ENCODE measurements at places on chromosomes 7 and 10. TPM values are rescaled to one million over a fixed set of nuclear protein-coding genes. Genes with fewer than 3 reads are reported as not detected.

The ACTR3C gene
- total RNA-seq, result 9.4 TPM

The ATP6V0A4 gene
- total RNA-seq, result not detected

The FAM180A gene
- 5.8 TPM for total RNA-seq

The CDC14C gene
- not detected for total RNA-seq

The ENTPD1 gene
- 4.5 TPM for total RNA-seq

The OPN1SW gene
- not detected for total RNA-seq

The IPMK gene
- total RNA-seq, result 4.1 TPM

The FXYD4 gene
- total RNA-seq, result not detected

The CHST3 gene
- total RNA-seq, result 26.8 TPM

The OPALIN gene
- not detected for total RNA-seq

The GNAT3 gene
- total RNA-seq, result not detected

GRCh38 chr10:98646998-98647917 is 200.5 kb upstream of the HPS1 start:
- DNase-seq, result no peak

GRCh38 chr7:3404501-3404900 is 103.4 kb downstream of the SDK1 start:
- no peak for DNase-seq

DNA sequence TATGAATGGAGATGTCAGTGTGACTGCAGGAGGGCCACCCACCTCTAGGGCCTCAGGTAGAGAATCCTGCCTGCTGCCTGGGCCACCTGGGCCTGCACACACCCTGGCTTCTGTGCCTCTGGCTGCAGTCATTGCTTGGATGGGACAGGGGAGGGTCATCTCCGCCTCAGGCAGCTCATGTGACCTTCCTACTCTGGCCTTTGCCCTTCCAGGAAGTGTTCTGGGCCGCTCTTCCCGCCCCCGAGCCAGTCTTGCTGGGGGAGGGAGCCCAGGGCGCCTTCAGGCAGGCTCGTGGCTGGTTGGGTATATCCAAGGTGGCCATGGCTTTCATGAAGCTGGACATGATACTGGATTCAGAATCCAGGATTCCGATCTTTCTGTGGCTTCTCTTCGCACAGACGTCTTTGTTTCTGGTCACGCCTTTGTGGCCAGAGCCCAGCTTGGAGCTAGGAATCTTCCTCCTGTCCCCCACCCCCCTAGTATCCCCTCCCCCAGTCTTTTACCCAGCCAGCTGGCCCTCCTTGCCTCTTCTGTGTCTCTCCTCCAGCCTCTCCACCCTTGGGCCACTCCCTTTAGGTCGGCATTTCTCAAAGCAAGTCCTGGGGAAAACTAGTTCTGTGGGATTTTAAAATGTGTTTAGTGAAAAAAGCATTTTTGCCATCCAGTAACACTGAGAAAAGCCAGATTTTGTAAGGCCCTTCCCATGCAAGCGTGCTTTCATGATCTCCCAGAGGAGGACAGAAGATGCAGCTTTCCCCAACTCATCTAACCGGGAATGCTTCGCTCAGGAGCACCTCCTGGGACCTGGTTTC is 119.6 kb downstream of the ZMIZ1 start:
- DNase-seq, result peak; percentile 65

- DNase-seq, result no peak
Measured at GRCh38 chr10:92091965-92092364, 168.4 kb downstream of the BTAF1 start.

- no peak for DNase-seq
Measured at GRCh38 chr7:150781103-150781502, 19.1 kb downstream of the TMEM176B start.

DNA sequence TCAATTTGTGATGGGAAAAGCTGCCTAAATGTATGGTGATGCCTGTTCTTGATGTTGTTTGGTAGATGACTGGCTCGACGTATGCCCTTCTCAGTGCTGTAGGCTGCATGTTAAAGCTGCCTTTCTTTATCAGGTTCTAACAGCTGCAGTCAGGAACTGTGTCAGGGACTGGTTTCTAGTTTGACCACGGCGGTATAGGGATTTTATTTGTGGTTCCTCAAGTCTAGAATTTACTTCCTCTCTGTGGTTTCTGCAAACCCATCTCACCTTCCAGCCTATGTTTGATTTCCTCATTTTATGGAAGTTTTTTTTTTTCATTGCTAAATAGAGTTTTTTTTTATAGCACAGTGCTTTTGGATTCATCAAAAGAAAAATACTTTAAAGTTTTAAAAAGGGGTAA is 26.5 kb downstream of the LMTK2 start:
- no peak for DNase-seq

- no peak for DNase-seq
Measured at GRCh38 chr10:86043236-86043635, 323.4 kb downstream of the GRID1 start.

DNA sequence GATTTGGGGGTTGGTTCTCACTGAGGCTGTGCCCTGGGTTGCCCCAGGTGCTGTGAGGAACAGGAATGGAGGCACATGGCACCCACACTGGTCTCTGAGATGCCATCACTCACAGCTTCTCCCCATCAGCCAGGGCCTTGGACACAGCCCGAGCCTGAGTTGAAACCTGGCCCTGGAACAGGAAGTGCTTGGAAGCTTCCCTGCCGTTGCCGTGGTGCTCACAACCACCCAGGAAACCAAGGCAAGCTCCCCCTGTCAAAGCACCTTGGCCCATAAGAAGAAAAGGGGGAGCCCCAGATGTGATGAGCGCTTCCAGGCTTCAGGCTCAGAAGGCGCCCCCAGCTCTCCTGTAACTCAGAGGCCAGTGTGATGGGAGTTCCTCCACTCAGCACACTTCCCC is at the start of gene BTBD16:
TSS of gene BTBD16 (plus strand) at position 221 of the 400 bp plus-strand sequence. CDS start 3,786 bp downstream, outside the sequence.
- no peak for DNase-seq

GRCh38 chr10:6019010-6019782 is 41.9 kb upstream of the IL15RA start:
- no peak for DNase-seq

GRCh38 chr7:122619664-122620063 is 79.3 kb downstream of the RNF133 start:
- no peak for DNase-seq

GRCh38 chr10:67819768-67820204 is 18.2 kb downstream of the DNAJC12 start:
- no peak for DNase-seq

- DNase-seq, result no peak
Measured at GRCh38 chr10:126640401-126640800, 30.1 kb downstream of the C10orf90 start.

DNA sequence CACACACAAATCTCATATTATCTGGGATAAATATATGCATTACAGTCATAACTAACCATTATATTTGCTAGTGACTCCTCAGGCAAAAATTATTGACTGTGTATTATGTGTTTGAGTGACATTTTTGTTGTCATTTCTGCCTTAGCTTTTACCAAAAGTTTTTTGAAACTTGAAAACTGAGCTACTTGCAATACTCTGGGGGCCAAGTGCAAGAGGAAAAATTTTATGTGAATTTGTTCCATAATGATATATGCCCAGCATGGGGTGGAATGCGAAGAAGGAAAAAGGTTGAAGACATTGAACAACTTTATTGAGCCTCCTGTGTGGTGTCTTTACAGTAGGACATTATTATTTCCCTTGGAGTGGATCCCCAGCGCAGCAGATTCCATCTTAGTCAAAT is 176.8 kb upstream of the FERD3L start:
- no peak for DNase-seq

DNA sequence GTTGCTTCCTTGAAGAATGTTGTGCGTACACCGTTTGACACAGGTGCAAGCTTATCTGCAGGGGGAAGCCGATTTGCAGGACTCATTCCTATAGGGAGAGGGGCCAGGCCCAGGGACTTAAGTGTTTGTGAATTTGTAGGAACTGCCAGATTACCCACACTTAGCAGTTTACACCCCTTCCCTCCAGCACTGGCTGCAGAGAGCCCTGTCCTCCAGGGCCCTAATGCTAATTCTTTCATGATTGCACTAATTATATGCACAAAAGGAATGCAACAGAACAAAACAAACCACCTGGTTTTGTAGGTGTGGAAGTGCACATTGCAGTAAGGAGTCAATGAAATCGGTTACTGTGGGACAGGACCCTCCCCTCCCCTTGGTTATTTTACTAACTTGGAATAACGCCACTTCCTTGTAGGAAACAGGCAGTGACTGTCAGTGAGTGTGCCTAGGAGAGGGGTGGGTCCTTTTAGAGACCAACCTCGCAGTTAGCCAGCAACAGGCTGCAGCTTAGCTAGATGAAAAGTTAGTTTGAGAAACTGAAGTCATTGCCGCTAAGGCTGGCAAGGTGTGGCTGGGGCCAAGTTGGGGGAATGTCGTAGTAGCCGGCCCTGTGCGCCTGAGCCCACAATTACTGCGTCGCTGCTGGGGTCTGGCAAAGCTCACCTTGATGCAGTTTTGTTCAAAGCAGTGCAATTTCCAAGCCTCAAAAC is 60.6 kb downstream of the CUX1 start:
- DNase-seq, result peak; percentile 59

- DNase-seq, result no peak
Measured at GRCh38 chr7:69445541-69445940, 152.7 kb upstream of the AUTS2 start.

DNA sequence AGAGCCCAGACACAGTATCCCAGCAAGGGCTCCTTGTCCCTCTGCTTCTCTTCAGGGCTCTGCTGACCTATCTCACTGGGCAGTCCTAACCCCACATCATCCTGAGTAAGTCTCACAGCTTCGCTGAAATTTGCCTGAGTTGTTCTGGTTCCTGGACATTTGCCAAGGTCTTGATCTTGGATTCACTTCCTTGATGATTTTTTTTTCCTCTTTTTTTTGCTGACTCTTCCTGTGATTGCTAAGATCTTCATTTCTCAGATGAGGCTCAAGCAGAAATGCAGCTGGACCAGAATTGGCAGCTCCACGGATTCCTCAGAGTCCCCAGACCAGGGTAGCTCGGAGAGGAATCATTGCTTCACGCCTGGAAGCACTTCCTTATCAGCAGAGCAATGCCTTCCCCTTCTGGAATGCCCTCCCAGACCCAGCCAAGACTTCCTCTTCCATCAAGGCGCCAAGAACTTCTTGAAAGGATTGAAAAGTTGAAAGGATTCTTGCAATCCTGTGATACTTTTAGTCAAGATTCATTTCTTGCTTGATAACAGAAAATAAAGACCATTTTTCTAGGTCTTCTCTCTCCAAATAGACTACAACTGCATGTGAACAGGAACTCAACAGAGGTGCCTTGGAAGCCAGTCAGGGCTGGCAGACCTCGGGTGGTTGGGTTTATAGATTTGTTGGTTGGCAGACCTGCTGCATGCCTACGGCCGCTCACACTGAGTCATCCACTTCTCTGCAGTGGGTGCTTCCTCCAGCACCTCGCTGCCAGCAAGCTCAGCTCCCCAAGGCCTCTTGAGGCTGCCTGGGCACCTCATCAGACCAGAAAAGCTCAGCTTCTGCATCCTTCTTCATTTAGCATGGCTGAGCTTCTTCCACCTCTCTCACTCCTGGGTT is 8.8 kb upstream of the AFAP1L2 start:
- DNase-seq, result peak; percentile 59

DNA sequence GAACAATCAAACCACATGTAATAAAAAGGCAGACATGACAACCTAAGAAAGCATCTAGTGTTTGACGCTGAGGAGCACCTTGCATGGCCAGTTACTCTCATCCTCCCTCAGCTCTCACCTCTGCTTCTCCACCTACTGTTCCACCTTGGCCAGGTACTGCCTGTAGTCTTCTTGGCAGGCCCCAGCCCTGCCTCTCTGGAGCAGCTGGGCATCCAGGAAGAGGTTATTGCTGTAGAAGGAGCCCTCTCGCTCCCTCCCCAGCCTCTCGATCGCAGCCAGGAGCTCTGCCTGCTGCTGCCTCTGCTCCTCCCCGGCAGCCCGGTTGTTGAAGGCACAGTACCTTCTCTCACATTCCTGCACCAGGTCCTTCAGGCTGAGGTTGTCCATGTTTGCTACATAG is 9.7 kb downstream of the GIMAP5 start:
- DNase-seq, result no peak

GRCh38 chr10:114624951-114625780 is 32.9 kb downstream of the ABLIM1 start:
- DNase-seq, result no peak

DNA sequence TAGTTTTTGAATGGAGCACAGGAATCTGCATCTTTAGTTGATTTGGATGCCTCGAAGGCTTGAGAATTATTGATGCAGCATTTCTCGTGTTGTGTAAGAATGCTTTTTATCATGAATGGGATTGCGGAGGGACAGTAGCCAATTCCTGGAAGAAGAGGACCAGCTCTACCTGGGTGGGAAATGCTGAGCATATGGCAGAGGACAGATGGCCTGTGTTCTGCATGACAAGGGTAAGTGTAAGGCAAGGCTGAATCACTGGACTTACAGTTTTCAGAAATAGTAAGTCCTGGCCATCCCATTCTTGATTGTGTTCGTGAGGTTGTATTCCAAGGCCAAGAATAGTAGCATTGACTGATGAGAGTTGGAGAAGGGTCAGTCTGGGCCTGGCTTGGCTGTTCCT is 15.9 kb downstream of the RP9 start:
- DNase-seq, result no peak

DNA sequence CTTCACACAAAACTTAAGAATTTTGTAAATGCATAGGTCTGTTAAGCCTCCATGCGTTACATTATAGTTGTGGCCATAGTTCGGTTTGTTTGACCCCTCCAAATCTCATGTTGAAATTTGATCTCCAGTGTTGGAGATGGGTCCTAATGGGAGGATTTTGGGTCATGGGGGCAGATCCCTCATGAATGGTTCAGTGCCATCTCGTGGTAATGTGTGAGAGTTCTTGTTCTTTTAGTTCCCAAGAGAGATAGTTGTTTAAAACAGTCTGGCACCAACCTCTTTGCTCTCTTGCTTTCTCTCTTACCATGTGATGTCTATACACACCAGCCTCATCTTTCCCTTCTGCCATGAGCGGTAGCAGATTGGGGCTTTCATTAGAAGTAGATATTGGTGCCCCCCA is 264.3 kb downstream of the TCF7L2 start:
- no peak for DNase-seq

- DNase-seq, result no peak
Measured at GRCh38 chr7:103594186-103594585, 148.2 kb upstream of the SLC26A5 start.

GRCh38 chr7:140670343-140670935 is 2.3 kb upstream of the ADCK2 start:
- no peak for DNase-seq

- peak; percentile 33 for DNase-seq
Measured at GRCh38 chr7:29105752-29106668, 40.3 kb downstream of the CPVL start.

DNA sequence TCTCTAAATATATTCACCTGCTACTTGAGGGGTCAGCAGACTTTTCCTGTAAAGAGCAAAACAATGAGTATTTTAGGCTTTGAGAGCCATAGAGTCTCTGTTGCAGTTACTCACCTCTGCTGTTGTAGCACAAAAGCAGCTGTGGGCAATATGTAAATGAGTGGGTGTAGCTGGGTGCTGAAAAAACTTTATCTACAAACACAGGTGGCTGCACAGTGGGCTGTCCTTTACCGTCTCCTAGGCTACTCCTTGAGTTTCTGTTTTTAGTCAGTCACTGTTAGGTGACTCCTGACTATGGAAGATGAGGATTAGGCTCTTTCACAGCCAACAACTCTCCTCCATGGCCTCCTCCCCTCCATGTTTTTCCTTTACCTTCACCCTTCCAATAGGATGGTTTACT is 286.1 kb upstream of the C7orf33 start:
- peak; percentile 16 for DNase-seq

GRCh38 chr7:21543528-21544302 is 876 bp downstream of the DNAH11 start:
- DNase-seq, result peak; percentile 38
